ENCODE measurements at places on chromosomes 12 and 14.

DNA sequence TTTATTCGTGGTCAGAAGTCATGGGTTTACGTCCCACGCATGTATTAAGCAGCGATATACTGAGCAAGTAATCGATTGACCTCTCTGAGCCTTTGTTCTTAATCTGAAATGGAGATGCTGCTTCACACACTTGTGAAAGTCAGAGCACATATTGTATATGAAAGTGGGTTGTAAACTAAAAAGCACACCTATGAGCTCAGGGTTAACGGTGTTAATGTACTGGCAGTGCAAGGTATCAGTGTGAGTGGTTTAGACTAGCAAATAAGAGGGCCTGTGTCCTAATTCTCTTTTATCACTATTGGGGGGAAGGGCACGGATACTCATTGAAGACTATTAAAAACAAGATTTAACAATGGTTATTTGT is 676 bp downstream of the MRPL42 start:
- no peak for DNase-seq

DNA sequence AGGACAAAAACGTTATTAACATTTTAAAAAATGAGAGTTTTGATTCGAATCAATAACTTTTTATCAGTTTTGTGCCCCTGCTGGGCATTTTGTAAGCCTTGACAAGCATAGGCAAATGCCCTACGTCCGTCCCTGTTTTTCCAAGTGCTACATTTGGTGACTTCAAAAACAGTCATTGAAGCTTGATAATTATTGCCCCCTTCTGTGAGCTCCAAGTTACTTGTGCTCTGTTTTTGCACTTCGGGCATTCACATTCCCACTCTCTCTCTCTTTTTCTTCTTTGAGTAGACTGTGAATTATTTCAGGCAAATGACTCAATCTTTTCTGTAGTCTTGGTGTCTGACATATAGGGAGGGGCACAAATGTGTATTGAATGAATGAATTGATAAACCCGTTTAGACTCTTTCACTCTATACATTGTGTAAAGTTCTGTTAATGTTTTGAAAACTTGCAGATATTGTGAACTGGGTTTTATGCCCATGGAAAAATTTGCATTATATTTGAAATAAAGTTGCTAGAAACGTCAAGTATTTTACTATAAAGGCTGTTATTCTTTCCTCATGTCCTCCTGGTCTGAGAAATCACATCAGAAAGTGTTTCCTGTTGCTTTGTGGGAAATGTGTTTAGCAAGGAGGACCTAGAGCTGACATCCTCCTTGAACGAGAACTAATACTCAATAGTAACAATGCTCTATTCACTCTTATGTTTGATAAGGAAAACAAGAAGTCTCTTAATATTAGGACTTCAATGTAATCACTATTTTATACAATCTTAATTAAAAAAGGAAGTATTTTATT is 1.4 kb downstream of the APAF1 start:
- no peak for DNase-seq

GRCh38 chr14:71675900-71676287 is 256.3 kb upstream of the RGS6 start:
- DNase-seq = no peak

DNA sequence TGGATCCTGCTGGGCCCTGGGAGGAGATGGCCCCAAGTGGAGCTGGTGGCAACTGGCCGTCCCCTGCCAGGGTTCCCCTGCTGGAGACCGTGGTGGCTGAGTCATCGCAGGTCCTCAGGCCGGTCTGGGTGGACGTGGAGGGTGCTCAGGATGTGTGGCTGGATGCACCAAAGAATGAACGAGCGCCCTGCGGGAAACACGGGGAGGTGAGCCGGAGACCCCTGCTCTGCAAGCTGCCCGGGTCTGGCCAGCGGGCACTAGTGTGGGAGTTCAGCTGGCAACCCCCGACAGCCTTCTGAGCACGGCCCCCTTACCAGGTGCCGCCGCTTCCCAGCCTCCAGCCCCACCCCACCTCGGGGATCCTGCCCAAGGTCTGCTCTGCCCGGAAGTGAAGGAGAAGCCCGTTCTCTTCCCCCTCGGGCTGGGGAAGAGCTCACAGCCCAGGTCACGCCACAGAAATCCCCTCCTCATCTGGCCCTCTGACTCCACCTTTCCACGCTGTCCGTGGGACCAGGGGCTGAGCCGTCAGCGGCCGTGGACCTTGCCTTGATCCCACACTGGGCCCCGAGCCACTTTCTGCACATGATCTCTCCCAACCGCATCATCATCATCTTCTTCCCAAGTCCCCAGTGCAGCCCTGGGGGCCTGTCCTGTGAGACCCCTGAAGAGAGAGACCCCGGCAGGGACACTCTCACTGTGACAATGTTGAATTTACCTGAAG is 165.5 kb downstream of the KIF26A start:
- no peak for DNase-seq

GRCh38 chr12:118840878-118841277 is 140.5 kb upstream of the SRRM4 start:
- no peak for DNase-seq

DNA sequence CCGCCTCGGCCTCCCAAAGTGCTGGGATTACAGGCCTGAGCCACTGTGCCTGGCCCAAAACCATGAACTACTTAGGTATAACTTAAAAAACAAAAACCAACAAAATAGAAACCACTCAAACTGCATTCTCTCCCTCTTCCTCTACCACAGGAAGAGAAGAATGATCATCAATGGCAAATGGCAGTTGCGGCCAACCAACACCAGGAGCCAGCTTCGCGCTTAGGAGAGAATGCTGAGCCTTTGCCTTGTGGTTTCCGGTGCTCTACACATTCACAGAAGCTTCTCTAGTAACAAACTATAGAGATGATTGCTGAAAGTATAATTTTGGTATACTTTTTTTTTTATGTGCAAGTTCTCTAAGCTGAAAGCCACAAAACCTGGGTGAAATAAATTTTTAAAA is 17.1 kb downstream of the CATSPERB start:
- no peak for DNase-seq

DNA sequence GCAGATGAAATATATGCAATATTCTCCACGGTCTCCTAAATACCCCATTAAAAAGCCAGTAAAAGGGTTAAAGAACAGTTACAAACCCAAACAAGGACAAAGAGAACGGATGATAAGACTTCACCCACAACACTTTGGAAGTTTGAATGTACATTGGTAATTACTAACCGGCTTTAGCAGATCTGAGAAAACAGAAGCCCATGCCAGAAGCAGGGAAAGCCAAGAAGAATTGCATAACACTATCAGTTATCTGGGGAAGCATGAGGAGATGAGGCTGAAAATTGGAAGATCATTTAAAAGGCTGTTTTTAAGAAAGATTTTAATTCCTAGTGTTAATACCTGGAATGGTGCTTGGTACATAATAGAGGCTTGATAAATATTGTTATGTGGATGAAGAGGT is 55.6 kb upstream of the MYBPC1 start:
- no peak for DNase-seq

DNA sequence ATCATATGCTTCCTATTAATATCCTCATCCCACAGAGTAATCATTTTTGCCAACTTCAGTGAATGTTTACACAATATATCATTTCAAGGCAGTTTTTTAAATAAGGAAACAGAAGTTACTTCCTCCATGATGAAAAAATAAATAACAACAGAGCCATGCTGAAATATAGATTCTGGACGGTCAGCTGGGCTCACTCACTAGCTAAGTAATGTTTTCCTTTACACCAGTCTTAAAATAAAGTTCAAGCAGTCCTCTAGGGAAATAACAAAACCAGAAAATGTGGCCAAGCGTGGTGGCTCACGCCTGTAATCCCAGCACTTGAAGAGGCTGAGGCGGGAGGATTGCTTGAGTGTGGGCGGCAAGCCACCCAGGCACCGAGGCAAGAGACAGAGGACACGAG is 28.7 kb downstream of the AICDA start:
- no peak for DNase-seq

- DNase-seq = no peak
Measured at GRCh38 chr12:117671734-117672133, 297.1 kb downstream of the KSR2 start.

DNA sequence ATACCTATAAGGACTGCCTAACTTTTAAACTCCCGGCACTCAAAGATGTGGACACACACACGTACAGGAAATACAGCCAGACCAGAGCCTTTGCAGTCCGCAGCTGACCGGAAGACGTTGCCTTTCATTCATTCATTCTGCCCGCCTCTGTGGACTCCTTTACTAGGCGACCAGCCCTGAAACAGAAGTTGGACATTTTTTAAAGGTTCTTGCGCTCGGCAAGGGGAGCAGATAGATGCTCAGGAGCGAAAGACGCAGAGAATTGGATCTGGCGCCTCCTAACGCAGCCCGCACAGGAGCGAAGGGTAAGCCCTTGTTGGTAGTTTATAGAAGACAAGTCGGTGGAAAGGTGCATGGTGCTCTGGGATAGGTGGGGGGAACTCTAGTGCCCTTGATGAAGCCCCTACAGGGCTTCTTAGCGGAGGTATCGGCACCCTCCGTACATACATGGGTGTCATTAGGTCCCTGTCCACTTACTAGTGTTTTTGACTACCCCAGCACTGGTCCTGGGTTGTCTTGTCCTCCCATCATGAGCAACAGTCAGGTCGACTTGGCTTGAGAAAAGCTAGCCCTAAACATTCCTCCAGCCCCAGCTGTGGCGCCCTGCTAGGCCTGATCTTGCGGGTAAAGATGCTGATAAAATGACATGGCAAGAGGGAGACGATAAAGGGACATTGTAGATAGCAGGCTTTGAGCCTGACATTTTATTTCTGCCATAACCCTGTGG is at the start of gene KDM2B:
KDM2B (minus strand) TSS at position 65 of the 727 bp plus-strand sequence. CDS start 112 bp downstream, outside the sequence.
- DNase-seq = peak; percentile 16

- no peak for DNase-seq
Measured at GRCh38 chr12:67457136-67457535, 188.0 kb downstream of the CAND1 start.

- DNase-seq = no peak
Measured at GRCh38 chr14:57355081-57355800, 35.1 kb upstream of the NAA30 start.

- DNase-seq = no peak
Measured at GRCh38 chr14:56534656-56535055, 44.9 kb upstream of the TMEM260 start.

DNA sequence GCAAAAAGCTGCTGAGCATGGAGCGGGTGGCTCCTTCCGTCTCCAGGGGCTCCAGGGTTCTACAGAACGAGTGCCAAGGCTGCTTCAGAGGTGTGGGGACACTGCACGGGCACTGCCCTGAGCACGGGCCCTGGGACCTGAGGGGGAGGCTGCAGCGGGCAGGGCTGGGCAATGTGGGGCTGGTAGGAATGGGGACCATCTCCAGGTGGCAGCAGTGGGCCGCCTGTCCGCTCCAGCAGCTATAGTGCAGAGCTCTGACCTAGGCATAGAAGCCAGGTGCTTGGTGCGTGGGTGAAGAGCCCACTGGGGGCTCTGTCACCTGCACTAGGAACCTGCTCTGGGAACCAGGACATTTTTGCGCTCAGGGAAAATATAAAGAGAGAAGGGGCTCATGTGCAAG is 22.3 kb downstream of the HDAC7 start:
- DNase-seq = no peak

GRCh38 chr12:2586156-2587038 is 208.4 kb upstream of the FKBP4 start:
- DNase-seq = no peak

- DNase-seq = no peak
Measured at GRCh38 chr14:32383364-32384009, 54.4 kb downstream of the AKAP6 start.

- peak; percentile 65 for DNase-seq
Measured at GRCh38 chr12:6461401-6462233, 8.9 kb downstream of the VAMP1 start.

GRCh38 chr12:52058631-52059361 is 7.6 kb downstream of the NR4A1 start:
- no peak for DNase-seq

All from T-helper 1 cell (primary cell).